Activated CD8-positive, alpha-beta memory T cell treated with anti-CD3 and anti-CD28 coated beads for 24 hours (primary cell): ENCODE measurements at places on chromosomes 4 and X.
A peak's percentile ranks its signal among the peaks of the same experiment; 100 is the strongest.

GRCh38 chr4:155600244-155600643, 66.4 kb upstream of the GUCY1A1 start:
- no peak for DNase-seq

- DNase-seq, result no peak
Measured at GRCh38 chr4:56391270-56391669, 4.0 kb upstream of the AASDH start.

DNA sequence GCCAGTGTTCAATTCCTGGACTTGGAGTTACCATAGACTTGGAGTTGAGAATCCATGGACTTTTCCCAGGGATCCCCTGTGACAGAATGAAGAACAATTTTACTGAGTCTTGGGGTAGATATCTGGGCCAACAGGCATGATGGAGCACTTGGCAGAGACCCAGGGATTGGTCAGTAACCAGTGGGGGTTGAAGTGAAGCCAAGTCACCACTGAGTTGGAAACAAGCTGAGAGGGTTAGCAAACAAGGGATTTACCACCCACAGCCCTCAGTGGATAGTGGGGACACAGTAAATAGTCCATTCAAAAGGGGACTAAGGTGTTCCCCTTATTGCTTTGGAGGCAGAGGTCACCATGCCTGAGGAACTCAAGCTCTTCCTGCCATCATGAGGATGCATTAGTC, 281.7 kb downstream of the PPP1R2C start:
- DNase-seq, result no peak

DNA sequence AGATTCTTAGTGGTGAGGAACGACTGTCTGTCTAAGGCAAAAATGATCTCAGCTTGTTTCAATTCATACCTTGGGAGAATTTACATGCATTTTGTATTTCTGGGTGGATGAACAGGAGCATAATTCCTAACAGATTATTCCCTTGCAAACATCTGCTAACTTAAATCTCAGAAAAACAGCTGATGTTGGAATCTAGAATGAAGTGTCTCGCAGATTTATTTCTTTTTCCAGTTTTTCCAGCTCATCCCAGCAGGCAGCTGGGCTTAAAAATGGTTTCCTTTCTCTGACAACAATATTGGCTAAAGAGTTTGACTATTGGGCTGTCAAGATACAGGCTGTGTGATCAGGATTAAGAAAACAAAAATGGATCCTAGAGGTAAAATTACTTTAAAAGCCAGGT, 1.1 kb downstream of the LNX1 start:
- no peak for DNase-seq

GRCh38 chr4:182265881-182266280, 22.7 kb downstream of the TENM3 start:
- DNase-seq, result no peak

DNA sequence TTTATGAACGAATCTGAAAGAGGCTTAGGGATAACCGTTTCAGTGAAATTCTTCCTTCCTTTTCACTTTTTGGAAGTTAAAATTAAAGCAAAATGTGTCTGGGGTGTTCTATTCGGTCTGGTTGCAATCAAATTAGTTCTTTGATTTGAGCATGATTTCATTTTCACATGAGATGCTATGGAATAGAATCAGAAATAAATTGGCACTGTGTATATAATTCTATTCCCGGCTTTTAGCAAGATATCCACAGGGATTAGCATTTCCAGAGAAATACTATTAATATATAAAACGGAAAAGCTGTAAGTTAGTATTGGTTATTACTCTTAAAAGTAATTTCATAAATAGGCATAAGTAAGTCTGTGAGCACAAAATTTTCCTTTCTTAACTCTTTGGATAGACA, 1676.8 kb upstream of the PCDH7 start:
- DNase-seq, result no peak

GRCh38 chr4:102759831-102760644, 730 bp downstream of the MANBA start:
- DNase-seq, result peak; percentile 61

GRCh38 chr4:148044089-148044911, 312.4 kb downstream of the ARHGAP10 start:
- no peak for DNase-seq

GRCh38 chr4:188127214-188127874, 11.9 kb upstream of the TRIML1 start:
- DNase-seq, result no peak

DNA sequence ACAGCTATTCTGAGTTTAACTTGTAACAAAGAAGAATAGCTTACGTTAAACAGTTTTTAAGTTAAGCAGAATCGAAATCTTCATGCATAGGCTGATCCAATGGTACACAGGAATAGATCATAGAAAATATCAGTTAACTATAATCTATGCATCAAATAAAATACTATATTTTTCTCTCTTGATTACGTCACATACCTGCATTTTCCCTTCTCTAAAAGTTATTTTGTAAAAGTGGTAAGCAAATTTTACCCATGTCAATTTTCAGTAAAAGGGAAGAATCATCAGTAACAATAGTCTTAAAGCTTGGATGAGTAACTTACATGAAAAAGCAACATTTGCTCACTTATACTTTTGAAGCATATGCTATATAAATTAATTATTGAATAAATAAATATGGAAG, 692.4 kb downstream of the FAT4 start:
- no peak for DNase-seq

GRCh38 chr4:143091862-143092261, 92.9 kb upstream of the USP38 start:
- DNase-seq, result no peak

DNA sequence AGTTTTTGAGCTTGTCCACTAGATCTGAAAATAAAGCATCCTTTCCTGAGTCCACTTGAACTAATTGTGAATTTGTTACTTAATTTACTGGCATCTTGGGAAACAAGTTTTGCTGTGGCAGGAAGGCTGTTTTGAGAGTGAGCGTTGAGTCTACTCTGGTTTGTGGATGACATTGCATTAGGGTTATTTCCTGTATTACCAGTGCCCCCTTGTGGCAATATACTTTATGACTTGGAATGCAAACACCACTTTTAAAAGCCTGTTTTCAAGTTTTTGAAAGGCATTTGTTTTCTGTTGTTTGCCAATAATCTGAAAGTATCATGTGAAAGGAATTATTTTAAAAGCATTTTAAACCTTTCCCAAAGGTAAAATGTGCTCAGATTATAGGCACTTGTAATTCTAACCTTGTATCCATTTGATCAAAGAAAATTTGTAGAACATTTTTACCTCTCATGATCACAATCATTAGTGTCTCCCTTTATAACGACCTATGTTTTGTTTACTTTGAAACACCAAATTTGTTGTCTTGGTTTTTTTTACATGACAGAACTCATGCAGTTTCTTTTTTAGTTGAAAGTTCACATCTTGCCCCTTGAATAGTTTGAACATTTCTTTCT, 18.0 kb upstream of the CYP2U1 start:
- no peak for DNase-seq

GRCh38 chr4:140372751-140373327, 607 bp upstream of the SCOC start:
- no peak for DNase-seq

DNA sequence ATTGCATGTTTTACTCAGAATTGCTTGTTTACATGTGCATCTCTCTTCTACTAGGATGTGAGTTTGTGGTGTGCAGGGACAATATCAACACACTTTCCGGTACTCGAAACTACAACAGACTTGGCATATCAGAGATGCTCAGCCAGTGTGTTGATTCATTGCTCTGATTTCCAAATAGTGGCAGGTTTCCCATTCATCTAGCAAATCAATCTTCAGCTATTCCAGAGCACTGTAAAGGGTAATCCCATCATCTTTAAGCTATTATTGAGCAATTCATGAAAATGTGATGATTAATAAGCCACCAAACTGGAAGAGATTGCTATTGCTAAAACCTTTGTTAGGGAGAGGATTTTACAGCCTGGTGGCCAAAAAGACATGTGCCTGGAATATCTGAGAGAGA, 574.2 kb upstream of the CPEB2 start:
- DNase-seq, result no peak

DNA sequence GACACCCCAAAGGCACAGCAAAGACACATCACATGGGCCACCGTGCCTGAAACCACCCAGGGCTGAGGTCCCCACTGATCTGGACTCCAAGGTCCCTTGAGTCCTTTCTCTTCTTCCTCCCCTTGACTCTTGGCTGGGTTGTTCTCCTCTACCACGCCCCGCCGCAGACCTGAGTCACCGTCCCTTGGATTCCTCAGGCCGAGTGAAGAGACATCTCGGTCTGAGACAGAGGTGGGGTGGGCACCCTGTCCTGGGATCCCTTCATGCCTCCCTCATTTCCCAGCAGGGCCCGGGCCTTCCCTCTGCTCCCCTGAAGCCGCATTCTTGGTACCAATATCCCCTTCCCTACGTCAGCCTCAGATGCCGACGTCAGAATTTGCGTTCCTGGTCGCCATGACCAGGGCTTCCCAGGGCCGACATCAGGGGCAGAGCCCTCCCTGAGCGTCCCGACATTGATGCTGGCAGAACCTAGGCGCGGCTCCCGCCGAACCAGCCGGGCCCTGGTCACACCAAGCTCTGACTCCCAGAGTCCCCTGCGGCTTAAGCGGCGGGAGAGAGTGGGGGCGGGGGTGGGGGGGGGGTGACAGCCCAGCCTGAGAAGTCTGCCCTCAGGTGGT, 498 bp downstream of the MAGEA10 start:
- DNase-seq, result no peak

DNA sequence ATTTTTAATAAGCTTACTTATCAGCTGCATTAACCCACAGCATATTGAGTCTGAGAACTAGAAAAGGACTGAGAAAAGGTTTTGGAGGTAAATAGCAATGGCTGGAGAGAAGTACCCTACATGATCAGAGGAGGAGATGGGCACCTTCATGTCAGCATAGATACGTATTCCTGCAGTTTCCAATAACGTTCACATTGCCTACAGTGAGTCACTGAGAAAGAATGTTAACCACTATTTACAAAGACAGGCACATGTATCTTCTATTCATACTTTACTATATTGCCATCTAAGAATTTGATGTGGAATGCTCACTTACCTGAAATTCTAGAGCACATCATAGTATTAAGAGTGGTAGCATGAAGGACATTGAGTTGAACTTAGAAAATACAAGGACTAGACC, 92.5 kb downstream of the TLL1 start:
- DNase-seq, result no peak

- no peak for DNase-seq
Measured at GRCh38 chr4:94244087-94244828, 36.6 kb downstream of the SMARCAD1 start.

- DNase-seq, result no peak
Measured at GRCh38 chr4:151641167-151641566, 119.6 kb downstream of the GATB start.

DNA sequence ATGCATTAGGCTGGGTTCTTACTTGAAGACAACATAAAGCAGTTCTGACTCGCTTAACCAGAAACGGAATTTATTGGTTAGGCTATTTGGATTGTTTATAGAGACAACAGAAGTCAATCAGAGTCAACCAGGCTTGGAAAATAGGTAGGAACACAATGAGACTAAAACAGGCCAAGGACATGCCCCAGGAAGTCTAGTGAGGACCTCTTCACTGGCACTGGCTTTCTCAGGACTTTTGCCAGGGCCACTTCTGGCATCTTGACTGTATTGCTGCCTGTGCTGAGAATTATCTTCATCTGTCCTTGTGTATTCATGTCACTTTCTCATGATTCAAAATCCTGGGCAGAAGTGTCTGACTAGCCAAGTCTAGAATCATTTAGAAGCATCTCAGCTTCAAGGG, 19.6 kb downstream of the PGAM4 start:
- no peak for DNase-seq

- DNase-seq, result no peak
Measured at GRCh38 chr4:80201252-80202151, 4.2 kb downstream of the PRDM8 start.

DNA sequence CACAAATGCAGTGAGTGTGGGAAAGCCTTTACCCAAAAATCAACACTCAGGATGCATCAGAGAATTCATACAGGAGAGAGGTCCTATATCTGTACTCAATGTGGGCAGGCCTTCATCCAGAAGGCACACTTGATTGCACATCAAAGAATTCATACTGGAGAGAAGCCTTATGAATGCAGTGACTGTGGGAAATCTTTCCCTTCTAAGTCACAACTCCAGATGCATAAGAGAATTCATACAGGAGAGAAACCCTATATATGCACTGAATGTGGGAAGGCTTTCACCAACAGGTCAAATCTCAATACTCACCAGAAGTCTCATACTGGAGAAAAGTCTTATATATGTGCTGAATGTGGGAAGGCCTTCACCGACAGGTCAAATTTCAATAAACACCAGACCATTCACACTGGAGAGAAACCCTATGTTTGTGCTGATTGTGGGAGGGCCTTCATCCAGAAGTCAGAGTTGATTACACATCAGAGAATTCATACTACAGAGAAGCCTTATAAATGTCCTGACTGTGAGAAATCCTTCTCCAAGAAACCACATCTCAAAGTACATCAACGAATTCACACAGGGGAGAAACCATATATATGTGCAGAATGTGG, 79.3 kb downstream of the ZNF81 start:
- DNase-seq, result no peak
